ENCODE measurements at places on chromosomes 6 and 20.

- H3K4me3 ChIP-seq, result no peak overlapping the region
- no peaks in the 10 kb centered on the region for H3K27me3 ChIP-seq
- H3K4me1 ChIP-seq, result no peaks in the 10 kb centered on the region
- no peaks in the 10 kb centered on the region for H3K36me3 ChIP-seq
- no peak for DNase-seq
Observed at GRCh38 chr6:121614115-121614514, 178.7 kb downstream of the GJA1 start.

GRCh38 chr6:154615483-154616025, 105.1 kb upstream of the CNKSR3 start:
- H3K36me3 ChIP-seq, result no peaks in the 10 kb centered on the region
- H3K27me3 ChIP-seq, result peaks cover 7% of the 10 kb centered on the region
- no peak overlapping the region for H3K4me3 ChIP-seq
- no peak for DNase-seq

DNA sequence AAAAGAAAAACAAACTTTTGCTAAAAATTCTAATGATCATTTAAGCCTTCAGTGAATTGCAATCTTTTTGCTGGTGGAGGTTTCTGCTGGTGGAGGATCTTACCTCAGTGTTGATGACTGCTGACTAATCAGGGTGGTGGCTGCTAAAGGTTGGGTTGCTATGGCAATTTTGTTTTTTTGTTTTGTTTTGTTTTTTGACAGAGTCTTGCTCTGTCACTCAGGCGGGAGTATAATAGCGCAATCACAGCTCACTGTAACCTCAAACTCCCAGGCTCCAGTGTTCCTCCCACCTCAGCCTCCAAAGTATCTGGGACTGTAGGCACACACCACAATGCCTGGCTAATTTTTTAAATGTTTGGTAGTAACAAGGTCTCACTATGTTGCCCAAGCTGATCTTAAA, 94.7 kb downstream of the ANKRD6 start:
- H3K4me3 ChIP-seq, result no peak overlapping the region
- no peak for DNase-seq
- no peak overlapping the region for H3K27ac ChIP-seq
- H3K27me3 ChIP-seq, result no peaks in the 10 kb centered on the region

GRCh38 chr20:13661070-13661685, 22.4 kb upstream of the TASP1 start:
- no peaks in the 10 kb centered on the region for H3K27me3 ChIP-seq
- H3K36me3 ChIP-seq, result no peaks in the 10 kb centered on the region
- no peaks in the 10 kb centered on the region for H3K4me1 ChIP-seq
- no peak for DNase-seq

DNA sequence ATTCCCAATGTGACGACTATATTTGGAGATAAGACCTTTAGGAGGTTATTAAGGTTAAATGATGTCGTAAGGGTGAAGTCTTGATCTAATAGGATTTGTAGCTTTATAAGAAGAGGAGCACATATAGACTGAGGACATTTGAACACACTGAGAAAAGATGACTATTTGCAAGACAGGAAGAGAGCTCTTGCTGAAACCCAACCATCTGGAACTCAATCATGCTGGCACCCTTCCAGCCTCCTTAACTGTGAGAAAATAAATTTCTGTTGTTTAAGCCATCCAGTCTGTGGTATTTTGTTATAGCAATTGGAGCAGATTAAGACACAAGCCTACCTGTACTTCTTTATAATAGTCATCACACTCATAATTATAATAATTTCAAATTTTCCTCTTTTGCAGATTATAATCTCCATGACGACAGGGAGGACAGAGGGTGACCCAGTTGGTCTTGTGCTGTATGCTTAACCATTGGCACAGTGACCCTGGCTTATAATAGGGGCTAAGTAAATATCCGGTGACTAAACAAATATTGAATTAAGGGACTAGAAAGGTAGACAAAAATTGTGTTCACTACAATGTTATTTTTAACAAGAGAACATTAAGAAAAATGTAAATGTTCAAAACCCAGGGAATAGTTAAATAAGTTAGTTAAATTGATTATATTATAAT, 206.4 kb upstream of the HDDC2 start:
- H3K36me3 ChIP-seq, result no peaks in the 10 kb centered on the region
- no peaks in the 10 kb centered on the region for H3K27me3 ChIP-seq
- H3K27ac ChIP-seq, result no peak overlapping the region
- H3K4me1 ChIP-seq, result peaks cover 24% of the 10 kb centered on the region

GRCh38 chr6:42498473-42499128, 46.9 kb upstream of the TRERF1 start:
- H3K4me1 ChIP-seq, result no peaks in the 10 kb centered on the region
- H3K27ac ChIP-seq, result no peak overlapping the region
- no peaks in the 10 kb centered on the region for H3K36me3 ChIP-seq
- H3K4me3 ChIP-seq, result no peak overlapping the region

DNA sequence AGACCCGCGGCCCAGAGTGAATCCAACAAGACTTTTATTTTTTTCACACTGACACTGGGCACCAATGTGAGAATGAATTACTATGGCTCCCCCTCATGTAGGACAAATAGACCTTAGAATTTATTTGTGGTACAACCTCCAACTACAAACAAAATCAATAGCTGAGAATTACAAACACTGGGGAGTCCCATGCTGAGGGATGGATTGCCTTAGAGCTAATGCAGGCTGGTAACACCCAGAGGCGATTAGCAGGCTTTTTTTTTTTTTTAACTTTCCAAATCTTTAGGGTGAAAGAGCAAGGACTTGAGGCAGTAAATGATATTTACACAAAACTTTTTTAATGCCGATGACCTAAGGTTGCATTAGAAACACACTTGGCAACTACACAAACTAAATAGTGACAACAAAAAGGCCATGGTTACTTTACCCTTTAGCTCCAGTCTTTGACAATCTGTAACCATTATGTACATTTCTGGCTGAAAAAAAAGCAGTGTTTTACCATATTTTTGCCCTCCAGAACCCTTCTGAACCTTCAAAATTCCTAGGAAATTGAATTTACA, 21.8 kb downstream of the SAYSD1 start:
- no peaks in the 10 kb centered on the region for H3K27me3 ChIP-seq
- H3K36me3 ChIP-seq, result no peaks in the 10 kb centered on the region
- no peak for DNase-seq
- peaks cover 53% of the 10 kb centered on the region for H3K4me1 ChIP-seq
- no peak overlapping the region for H3K4me3 ChIP-seq

DNA sequence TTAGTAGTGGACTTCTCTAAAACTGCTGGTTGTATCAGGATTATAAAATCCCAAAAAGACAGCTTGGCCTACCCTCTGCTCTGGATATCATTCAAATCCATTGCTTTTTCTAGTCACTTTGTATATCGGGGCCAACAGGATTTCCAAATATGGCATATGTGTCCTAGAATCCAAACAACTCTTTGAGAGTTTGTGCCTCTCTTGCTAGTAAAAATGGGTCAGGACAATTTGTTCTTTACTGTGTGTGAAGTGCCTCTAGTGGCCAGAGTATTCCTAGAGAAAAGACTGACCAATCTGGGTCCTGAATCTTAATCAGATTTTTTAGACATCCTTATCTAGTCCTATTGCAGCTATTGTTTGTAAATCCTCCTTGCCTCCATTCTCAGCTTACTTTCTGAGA, 33.5 kb upstream of the MANEA start:
- H3K36me3 ChIP-seq, result no peaks in the 10 kb centered on the region
- H3K27me3 ChIP-seq, result no peaks in the 10 kb centered on the region
- no peak for DNase-seq
- no peak overlapping the region for H3K4me3 ChIP-seq

- H3K4me3 ChIP-seq, result no peak overlapping the region
- no peak overlapping the region for H3K27ac ChIP-seq
- peaks cover 21% of the 10 kb centered on the region for H3K27me3 ChIP-seq
- no peak for DNase-seq
- H3K4me1 ChIP-seq, result peaks cover 15% of the 10 kb centered on the region
- H3K36me3 ChIP-seq, result no peaks in the 10 kb centered on the region
Observed at GRCh38 chr6:131065824-131066171, 2.8 kb upstream of the EPB41L2 start.

DNA sequence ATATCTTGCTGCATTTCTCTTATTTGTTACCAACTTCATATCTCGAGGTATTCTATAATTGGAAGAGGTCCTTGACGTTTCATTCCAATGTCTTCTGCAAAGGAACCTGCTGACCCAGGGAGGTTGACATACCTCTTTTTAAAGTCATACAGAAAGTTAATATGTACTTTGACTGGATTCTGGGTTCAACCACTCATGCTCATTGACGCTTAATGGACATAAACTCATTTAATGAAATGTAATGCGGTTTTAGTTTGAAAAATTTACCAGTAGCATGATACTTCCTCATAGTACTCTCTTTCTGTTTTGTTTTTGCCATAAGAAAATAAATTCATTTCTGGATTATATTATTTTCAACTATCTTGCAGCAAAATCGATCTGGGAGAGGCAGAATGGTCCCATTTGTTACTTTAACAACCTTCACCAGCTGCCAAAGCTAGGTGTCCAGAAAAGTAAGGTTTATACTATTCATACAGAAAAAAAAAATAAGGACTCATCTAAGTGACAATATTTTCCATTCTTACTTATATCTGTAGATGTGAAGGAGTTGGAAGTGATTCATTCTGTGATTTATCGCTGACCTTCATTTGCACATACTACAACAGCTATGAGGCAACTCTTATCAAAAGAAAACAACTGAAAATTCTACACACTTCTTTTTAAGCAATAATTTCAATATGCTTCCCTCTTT, 101.6 kb downstream of the ATXN1 start:
- no peak overlapping the region for H3K4me3 ChIP-seq
- H3K36me3 ChIP-seq, result peaks cover 12% of the 10 kb centered on the region
- no peak for DNase-seq
- peaks cover 28% of the 10 kb centered on the region for H3K4me1 ChIP-seq

GRCh38 chr20:34410336-34410735, 47.3 kb downstream of the ITCH start:
- H3K4me1 ChIP-seq, result peaks cover 3% of the 10 kb centered on the region
- DNase-seq, result no peak
- no peak overlapping the region for H3K4me3 ChIP-seq
- H3K36me3 ChIP-seq, result peaks cover 42% of the 10 kb centered on the region
- H3K27me3 ChIP-seq, result no peaks in the 10 kb centered on the region

DNA sequence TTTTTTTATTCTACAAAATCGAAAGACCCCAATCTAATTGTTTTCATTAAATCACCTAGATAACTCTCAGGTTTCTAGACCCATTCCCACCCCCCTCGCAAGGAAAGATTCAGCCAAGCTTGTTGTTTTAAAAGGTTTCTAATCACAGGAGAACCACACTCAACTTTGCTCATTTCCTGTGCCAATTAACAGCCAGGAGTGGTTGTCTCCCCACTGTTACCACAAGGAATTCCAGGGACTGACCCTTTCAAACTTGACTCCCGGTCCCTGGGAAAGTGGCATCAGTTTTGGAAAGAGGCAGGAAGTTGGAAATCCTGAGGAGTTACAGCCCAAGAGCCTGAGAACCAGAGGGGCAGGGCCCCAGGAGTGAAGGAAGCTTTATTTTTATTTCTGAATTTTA, 561.3 kb upstream of the JAG1 start:
- no peaks in the 10 kb centered on the region for H3K36me3 ChIP-seq
- H3K27ac ChIP-seq, result no peak overlapping the region
- no peaks in the 10 kb centered on the region for H3K27me3 ChIP-seq

Measured in progenitor cell of endocrine pancreas (in vitro differentiated cells).